GM12878 (cell line): ENCODE measurements at places on chromosomes 2 and 18. TPM values are rescaled to one million over a fixed set of nuclear protein-coding genes. Genes with fewer than 3 reads are reported as not detected.
A peak's percentile ranks its signal among the peaks of the same experiment; 100 is the strongest.

The GPR35 gene
- 0.22 and 0.32 TPM in 2 replicates for polyA plus RNA-seq

DNA sequence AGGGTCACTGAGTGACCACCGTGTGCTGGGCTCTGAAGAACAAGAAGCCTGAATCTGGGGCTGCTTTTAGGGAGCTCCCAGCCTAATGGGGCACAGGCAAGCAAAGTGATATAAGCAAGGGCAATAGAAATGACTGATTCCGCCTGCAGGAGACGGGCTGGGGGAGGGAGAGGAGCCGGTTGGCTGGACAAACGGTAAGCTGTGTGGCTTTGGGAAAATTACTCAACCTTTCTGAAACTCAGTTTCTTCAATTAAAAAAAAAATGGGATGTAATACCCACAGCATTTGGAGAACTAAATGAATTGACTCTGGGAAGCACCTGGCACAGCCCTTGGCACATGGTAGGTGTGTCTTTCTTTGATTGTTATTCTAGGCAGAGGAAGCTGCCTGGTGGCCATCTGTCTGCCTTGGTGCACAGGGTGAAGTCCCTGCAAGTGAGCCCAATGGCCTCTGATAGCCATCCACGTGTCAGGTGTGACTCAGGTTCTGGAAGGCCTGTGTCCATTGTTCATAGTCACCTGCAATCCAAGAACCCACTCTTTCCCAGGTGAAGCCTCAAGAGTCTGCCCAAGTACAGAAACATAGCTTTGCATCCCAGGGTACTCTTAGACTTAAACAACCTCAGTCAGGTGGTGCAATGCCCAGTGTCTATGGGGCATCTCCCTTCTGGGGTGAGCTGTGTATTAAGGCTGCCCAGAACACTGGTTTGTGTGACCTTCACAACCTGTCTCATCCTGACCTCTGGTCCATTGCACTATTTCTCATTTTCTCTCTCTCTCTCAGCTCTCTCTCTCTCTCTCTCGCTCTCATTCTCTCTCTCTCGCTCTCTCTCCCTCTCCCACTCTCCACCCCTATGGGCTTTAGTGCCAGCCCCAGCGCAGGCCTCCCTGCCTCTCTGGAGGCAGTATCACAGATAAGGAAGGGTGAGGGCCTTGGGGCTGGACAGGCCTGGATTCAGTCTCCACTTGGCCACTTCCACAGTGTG is 30.0 kb upstream of the NTSR2 start:
- H3K4me1 ChIP-seq: no peaks in the 10 kb centered on the region
- H3K36me3 ChIP-seq: no peaks in the 10 kb centered on the region
- no peak overlapping the region for H3K4me3 ChIP-seq
- no peak overlapping the region for H3K27ac ChIP-seq

DNA sequence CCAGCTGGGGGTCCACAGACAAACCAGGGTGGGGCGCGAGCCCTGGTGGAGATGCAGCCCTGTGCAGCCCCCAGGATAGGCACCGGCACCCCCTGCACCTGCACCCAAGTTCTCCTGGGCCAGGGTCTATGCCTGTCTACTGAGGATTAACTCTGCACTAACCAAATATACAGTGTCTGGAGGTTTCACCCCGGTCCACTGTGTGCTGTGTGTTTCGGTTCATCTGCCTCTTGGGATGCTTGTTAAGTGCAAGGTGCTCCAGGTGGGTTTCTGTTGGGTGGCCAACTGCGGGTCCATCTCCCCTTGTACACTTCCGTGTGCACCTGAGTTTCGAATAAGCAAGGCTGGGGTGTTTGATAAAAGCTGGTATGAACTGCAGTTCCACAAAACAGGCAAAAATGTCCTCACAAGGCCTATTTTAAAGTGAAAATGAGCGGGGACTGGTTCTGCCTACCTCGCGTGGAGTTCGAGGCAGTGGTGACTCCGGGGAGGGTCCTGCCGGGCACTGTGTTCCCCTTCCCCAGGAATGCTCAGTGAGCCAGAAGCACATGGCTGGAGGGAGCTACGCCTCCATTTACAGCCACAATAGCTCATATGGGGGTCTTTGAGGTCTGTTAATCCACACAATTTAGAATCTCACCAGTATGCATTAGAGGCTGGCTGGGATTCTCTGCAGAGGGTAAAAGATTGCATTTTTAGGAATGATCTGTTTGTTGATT is 70.7 kb downstream of the EDAR start:
- H3K36me3 ChIP-seq: no peaks in the 10 kb centered on the region
- H3K27ac ChIP-seq: no peak overlapping the region
- no peak overlapping the region for H3K4me3 ChIP-seq
- no peaks in the 10 kb centered on the region for H3K4me1 ChIP-seq
- no peak for DNase-seq
- H3K27me3 ChIP-seq: no peaks in the 10 kb centered on the region; the same call in 1 of the 2 replicates

DNA sequence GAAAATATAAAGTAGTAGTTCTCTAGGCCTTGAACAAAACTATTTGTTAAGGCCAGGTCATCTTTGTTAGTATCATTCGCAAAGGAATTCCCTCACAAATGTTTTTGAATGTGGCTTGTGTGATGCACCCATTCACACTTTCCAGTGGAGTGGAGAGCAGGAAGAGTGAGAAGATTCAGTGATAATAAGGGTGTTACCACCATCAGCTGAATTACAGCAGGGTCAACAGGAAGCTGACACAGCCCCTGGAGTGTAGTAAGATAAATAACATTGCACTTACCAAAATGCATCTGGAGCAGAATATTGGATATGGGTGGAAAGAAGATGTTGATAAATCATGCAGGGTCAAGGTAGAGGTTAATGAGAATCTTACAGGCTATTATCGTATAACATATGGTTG is 231.0 kb downstream of the DSC3 start:
- no peaks in the 10 kb centered on the region for H3K4me1 ChIP-seq
- no peak for DNase-seq
- H3K27me3 ChIP-seq: no peaks in the 10 kb centered on the region

- H3K4me3 ChIP-seq: no peak overlapping the region
- no peak for DNase-seq
- H3K27ac ChIP-seq: no peak overlapping the region
- no peaks in the 10 kb centered on the region for H3K4me1 ChIP-seq
These were observed 135.5 kb upstream of the MYT1L start for GRCh38 chr2:2466534-2466933.

The ZBTB7C gene
- not detected in 2 replicates for polyA plus RNA-seq

DNA sequence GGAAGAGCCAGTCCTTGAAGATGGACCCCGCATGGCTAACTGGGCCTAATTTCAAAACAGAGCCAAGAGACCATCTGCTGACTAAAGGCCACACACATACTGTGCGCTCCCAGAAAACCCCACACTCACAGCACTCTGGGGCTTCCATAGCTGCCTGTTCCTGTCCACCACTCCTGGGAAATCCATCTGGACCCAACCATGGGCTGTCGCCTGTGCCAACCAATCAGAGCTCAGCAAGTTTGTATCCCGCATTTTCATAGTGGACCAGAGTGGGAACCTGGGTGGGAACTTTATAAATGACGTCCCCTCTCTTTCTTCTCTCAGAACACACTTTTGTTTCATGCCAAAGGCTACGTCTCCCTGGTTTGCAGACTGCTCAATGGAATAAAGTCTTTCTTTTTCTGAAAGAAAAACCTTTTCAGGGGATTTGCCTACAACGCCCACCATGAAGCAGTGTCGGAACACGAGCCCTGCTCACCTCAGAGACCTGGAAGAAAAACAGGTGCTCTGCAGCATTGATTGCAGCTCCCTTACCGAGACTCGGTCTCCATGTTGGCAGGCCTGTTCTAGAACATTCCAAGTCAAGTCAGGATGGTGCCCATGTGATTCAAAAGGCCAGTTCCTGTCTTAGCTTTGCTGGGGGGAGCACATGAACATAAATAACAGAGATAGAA is 137.2 kb upstream of the GPC1 start:
- no peak overlapping the region for H3K4me3 ChIP-seq
- H3K27ac ChIP-seq: no peak overlapping the region

DNA sequence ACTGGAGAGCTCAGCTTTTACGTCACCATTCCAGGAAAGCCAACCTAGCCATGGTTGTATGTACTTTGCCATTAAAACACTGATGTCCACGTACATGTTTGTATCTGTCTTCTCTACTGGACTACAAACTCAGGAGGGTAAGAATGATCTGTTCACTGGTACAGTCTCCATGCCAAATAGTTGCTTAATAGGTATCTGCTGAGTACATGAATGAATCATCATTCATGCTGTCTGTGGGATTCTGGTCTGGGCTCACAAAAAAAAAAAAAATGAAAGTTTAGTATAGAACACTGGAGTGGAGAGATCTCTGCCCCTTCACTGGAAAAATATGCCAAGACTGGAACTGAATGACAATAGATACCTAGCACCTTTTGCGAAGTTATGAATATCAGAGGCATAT is 102.6 kb upstream of the ITGA4 start:
- no peak overlapping the region for H3K4me3 ChIP-seq
- H3K4me1 ChIP-seq: peaks cover 5% of the 10 kb centered on the region
- no peaks in the 10 kb centered on the region for H3K36me3 ChIP-seq
- DNase-seq: no peak

DNA sequence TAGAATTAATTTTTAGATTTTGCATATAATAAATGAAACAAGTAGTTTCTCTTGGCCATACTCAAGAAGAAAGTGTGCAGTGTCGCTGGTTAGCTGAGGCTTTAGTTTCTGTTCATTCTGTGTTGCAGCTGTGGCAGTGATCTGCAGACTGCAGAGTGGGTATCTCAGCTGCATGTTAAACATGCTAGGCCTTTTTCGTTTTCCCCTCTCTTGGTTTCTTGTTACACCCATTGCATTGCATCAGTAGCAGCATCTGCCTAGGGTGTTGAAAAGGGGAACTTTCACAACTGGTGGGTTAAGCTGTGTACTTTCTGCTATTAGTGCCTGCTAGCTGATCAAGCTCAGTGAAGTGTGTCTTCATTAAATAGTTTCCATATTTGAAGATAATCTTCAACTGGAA is 51.3 kb downstream of the ACSL3 start:
- H3K4me1 ChIP-seq: peaks cover 23% of the 10 kb centered on the region
- no peaks in the 10 kb centered on the region for H3K27me3 ChIP-seq
- peak overlapping the region; percentile 44; the same call in 1 of the 2 replicates for H3K4me3 ChIP-seq
- H3K36me3 ChIP-seq: peaks cover 3% of the 10 kb centered on the region

DNA sequence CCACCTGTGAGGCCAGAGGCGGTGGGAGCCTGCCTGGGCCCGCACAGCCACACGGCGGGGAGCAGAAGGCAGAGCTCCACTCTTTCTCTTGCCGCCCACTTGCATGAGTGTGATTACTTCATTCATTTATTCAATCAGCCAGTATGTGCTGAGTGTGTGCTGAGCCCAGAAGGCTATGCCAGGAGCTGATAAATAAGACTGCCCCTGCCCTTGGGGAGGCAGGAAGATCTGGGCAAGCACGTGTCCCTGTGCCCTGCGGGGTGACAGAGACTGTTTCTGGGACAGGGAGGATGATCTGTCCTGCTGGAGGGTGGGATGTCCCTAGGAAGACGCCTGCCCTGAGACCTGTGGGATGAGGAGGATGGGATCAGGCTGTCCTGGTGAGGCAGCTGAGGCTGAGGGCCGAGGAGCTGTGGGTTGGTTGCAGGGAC is 250.8 kb downstream of the DYSF start:
- no peak overlapping the region for H3K4me3 ChIP-seq
- DNase-seq: no peak
- no peaks in the 10 kb centered on the region for H3K4me1 ChIP-seq
- no peak overlapping the region for H3K27ac ChIP-seq
- H3K27me3 ChIP-seq: no peaks in the 10 kb centered on the region

The TUBB8B gene
- not detected in 2 replicates for polyA plus RNA-seq

DNA sequence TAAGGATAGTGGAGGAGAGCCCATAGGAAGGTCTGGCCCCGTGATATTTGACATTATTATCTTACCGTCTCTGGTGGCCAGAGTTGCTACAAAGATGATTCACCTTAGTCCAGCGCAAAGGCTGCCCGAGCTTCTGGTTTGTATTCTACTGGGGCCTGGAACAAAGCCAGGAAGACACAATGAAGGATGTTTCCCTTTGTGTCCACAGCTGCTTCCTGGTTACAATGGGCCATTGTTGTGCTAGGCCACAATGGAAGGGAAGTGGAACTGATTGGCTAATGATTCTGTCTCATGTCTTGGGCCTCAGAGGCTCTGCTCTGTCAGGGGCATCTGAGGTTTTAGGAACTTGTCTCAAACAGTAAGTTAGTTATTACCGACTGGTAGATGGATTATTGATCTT is 132.2 kb downstream of the TDRD15 start:
- no peaks in the 10 kb centered on the region for H3K36me3 ChIP-seq
- no peaks in the 10 kb centered on the region for H3K27me3 ChIP-seq
- no peaks in the 10 kb centered on the region for H3K4me1 ChIP-seq
- no peak overlapping the region for H3K27ac ChIP-seq

DNA sequence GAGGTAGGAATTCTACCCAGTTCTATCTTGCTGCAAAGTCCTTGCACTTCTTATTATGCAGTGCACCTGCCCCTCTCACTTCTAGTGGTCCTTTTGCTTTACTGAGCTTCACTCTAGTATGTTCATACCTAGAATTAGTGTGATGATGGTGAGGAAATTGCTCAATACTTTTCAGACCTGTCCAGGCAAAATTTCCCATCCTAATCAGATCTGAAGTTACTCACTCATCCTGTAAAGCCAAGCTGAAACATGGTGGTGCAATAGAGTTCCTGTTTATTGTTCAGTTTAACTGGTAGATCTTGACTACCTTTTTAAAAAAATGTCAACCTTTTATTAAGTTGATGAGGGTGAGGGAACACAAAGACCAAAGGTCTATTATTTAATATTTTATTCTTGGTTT is 12.6 kb upstream of the FIGN start:
- H3K4me1 ChIP-seq: no peaks in the 10 kb centered on the region
- H3K36me3 ChIP-seq: no peaks in the 10 kb centered on the region
- no peaks in the 10 kb centered on the region for H3K27me3 ChIP-seq
- DNase-seq: no peak
- no peak overlapping the region for H3K27ac ChIP-seq

DNA sequence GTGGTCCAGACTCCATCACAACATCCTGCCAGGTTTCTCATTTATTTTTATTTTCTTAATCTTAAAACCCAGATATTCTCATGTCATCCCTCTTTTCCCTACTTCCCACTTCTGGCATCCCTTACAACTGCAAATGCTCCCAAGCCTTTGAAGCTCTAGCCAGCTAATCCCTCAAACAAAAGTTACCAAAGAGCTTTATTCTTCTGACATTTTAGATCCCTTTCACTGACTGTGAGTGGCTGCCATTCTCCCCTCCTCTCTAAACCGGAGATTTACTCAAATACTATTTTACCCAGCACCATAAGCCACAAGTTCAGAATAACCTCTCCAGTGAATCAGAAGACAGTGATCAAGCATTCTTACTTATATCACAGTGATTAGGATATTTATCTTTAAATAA is 569.0 kb upstream of the SYT4 start:
- H3K27ac ChIP-seq: no peak overlapping the region
- no peaks in the 10 kb centered on the region for H3K27me3 ChIP-seq
- no peak overlapping the region for H3K4me3 ChIP-seq
- DNase-seq: no peak

DNA sequence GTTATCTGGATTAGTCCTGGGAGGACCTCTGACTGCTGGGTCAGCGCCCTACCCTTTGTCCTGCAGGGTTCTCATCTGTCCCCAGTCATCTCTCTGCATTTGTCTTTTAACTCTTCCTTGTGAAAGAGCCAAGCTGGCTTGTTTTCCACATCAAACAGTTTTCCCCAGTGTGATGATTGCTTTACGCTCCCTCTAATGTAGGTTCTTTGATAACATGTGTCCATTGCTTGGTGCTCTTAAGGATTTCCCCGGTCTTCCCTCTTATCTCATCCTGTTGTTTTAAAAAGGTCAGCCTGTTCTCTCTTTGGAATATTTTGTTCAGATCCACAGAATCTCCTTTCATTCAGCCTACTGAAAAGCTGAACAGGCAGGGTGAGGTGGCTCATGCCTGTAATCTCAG is 792.1 kb upstream of the RAB6C start:
- no peak overlapping the region for H3K27ac ChIP-seq
- no peaks in the 10 kb centered on the region for H3K4me1 ChIP-seq
- H3K36me3 ChIP-seq: no peaks in the 10 kb centered on the region
- H3K4me3 ChIP-seq: no peak overlapping the region
- H3K27me3 ChIP-seq: no peaks in the 10 kb centered on the region
